ENCODE measurements at places on chromosomes 4 and X. TPM values are rescaled to one million over a fixed set of nuclear protein-coding genes. Genes with fewer than 3 reads are reported as not detected.
A peak's percentile ranks its signal among the peaks of the same experiment; 100 is the strongest.

DNA sequence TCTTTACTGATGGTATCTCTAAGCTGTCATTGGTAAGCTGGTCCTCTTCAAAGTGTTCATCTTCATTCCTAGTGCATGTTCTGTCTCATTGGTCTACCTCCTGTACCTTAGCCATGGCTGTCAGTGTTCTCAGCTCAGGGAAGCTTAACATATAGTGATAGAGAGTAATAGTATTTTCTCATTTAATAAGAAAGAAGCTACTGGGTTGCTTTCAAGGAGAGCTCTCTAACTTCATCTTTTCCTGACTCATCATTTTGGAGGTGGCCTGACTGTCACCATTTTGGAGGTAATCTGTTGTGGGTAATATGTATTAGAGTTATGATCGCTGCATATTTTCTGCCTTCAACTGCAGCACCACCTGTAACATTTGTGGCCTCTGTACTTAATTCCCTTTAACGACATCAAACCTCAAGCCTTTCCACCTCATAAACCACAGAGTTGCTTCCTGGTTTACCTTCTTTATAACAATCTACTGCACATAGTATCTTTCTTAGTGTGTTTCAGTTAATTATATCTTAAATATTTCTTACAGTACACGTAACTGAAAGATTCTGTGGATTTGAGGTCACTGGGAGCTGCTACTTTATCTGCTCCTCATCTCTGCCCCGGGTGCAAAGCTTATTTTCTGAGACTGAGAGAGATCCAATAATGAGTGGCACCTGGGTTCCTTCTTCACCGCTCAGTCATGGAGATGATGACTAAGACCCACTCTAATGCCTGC lies 474.0 kb upstream of the TECRL start:
- DNase-seq: no peak

DNA sequence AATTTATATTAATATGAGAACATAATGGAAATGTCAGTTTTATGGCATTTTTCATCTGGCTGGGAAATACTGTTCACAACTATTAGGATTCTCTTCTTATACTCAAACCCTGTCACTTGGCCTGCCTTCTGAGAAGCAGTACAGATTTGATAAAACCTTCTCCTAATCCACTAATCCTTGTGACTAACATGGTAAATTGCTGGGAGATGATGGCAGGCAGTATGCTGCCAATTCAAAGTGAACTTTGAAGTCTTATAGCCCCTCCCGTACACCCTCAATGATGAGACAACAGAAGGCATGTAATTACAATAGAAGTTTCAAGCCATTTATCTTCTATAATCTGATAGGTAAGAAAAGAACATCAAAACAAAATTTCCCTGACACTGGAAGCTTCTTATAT lies 36.9 kb downstream of the PAQR3 start:
- DNase-seq: no peak

- no peak for DNase-seq
Observed at GRCh38 chr4:156779042-156779441, 192.6 kb downstream of the PDGFC start.

GRCh38 chrX:131783555-131784308 lies 239.4 kb upstream of the STK26 start:
- DNase-seq: no peak

- DNase-seq: no peak
Observed at GRCh38 chr4:157300701-157301100, 80.2 kb downstream of the GRIA2 start.

GRCh38 chr4:100095729-100096595 lies 94.3 kb downstream of the DDIT4L start:
- peak; percentile 73 for DNase-seq

DNA sequence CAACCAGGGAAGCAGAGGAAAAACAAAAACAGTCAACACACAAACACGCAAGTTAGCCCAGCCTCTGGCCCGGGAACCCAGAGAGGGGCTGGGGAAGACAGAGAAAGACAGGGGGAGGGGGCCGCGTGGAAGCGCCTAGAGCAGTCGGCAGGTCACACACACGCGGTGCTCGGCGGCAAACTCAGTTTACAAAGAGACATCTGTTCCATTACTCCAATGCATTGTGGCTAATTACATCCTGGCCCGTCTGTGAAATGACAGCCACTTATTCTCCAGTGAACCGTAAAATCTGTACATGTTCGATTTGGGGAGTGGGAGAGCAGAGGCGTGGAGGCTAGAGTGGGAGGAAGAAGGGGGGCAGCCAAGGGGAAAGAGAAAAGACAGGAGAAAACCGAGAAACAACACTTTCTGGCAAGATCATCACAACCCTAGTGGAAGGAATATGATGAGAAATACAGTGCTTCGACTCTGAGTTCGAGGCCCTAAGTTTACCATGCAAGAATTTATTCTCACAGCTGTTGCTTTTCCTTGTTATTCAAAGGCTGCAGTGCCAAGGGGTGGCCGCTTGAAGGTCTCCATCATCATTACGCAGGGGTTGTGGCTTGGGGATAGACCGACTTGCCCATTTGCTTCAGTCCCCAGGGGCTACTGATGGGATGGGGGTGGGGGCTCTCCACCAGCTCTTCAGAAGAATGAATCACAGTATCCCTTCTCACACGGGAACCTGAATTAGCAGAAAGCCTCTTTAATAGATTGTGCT lies 167.7 kb downstream of the MGST2 start:
- no peak for DNase-seq

- no peak for DNase-seq
Observed at GRCh38 chr4:113114884-113115283, 65.4 kb downstream of the ANK2 start.

GRCh38 chrX:16786791-16787735 lies 797 bp downstream of the TXLNG start:
- no peak for DNase-seq

DNA sequence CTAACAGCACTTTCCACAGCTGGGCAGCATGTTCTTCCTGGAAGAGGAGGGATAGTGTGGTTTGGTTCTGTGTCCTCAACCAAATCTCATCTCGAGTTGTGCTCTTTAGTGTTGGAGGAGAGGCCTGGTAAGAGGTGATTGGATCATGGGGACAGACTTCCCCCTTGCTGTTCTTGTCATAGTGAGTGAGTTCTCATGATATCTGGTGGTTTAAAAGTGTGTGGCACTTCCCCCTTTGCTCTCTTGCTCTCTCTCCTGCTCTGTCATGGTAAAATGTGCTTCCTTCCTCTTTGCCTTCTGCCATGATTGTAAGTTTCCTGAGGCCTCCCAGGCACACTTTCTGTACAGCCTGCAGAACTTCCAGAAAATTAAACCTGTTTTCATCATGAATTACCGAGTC lies 133.7 kb upstream of the NDP start:
- no peak for DNase-seq

The GC gene
- not detected for total RNA-seq

The ATP11C gene
- total RNA-seq: 65.9 TPM

The PI4K2B gene
- 13.5 TPM for total RNA-seq

The MPC1L gene
- total RNA-seq: not detected

The SPOCK3 gene
- not detected for total RNA-seq

The ASB12 gene
- total RNA-seq: not detected

The ABLIM2 gene
- 2.3 TPM for total RNA-seq

The CYSLTR1 gene
- total RNA-seq: not detected

All from NCI-H460 (cell line).